ENCODE measurements at places on chromosomes 13 and 19. TPM values are rescaled to one million over a fixed set of nuclear protein-coding genes. Genes with fewer than 3 reads are reported as not detected.

ZNF486 gene
- polyA plus RNA-seq: 1.8 TPM

GRCh38 chr19:11539495-11540365 lies 1.1 kb downstream of the CNN1 start:
- peak; percentile 64 for DNase-seq

- no peak for DNase-seq
Observed at GRCh38 chr19:52140032-52140710, 433 bp upstream of the ZNF616 start.

DNA sequence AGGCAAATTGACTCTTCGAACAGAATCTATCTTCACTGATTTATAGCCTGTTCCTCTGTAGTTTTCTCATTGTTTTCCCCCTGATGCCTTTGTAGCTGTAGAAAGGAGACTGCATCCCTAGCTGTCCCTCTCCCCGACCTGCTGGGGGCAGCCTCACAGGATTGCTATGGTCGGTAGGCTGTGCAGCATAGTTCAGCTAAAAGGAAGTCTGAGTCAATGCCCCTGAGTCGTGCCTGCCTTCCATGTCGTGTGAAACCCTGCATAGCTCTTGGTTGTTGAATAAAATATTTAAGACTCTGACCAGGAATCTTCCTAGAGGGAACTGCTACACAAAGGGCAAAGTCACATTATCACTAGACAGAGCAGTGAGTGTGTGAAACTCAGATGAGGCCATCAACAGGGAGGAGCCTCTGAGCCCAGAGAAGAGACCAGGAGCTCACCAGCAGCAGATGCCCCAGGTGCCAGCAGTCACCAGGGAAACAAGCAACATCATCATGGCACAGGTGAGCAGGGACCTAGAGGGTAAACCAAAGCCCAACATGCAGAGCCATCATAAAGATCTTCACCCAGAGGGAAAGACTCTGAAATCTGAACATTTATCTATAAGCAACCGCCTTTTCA lies 108.4 kb upstream of the NBEA start:
- DNase-seq: peak; percentile 24

RINL gene
- 7.7 TPM for polyA plus RNA-seq

- DNase-seq: no peak
Observed at GRCh38 chr13:48252176-48252575, 19.2 kb downstream of the ITM2B start.

DNA sequence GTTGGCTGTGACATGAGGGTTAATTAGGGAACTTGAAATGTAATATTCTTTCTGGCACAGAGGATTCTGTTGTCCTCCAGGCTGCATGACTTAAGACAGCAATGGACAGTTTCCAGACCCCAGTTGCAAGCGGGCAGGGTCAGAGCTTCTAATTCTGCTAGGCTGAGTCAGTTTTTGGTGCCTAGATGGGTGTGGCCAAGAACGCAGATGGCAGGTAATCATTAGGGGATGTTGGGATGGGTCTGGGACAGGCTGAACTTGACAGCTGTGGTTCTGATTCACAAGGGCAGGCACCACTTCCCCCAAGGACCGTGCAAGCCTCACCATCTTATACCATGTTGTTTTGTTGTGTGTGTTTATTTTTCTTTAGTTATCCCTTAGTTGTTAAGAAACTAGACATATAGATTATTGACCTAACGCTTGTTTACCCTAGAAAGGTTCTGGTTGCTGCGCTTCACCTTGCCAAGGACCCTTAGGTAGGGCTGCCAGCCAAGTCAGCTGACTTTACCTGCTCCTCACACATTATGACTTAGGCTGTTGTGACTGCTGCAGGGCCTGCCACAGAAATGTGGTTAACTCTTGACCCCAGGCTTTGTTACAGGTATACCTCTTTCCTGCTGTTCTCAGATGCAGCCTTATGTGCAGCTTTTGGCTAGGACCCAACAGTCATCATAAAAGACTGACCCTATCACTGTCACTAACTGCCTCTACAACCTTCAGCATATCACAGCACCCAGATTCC lies 117.7 kb upstream of the KLF12 start:
- no peak for DNase-seq

CA11 gene
- polyA plus RNA-seq: 48.6 TPM

CADM4 gene
- 17.1 TPM for polyA plus RNA-seq

MZT1 gene
- 8.9 TPM for polyA plus RNA-seq

PGLYRP2 gene
- not detected for polyA plus RNA-seq

GRCh38 chr19:43224855-43225253 lies 19.4 kb upstream of the PSG4 start:
- DNase-seq: no peak

FPR1 gene
- 1.7 TPM for polyA plus RNA-seq

OR7C1 gene
- polyA plus RNA-seq: 1.2 TPM

DNA sequence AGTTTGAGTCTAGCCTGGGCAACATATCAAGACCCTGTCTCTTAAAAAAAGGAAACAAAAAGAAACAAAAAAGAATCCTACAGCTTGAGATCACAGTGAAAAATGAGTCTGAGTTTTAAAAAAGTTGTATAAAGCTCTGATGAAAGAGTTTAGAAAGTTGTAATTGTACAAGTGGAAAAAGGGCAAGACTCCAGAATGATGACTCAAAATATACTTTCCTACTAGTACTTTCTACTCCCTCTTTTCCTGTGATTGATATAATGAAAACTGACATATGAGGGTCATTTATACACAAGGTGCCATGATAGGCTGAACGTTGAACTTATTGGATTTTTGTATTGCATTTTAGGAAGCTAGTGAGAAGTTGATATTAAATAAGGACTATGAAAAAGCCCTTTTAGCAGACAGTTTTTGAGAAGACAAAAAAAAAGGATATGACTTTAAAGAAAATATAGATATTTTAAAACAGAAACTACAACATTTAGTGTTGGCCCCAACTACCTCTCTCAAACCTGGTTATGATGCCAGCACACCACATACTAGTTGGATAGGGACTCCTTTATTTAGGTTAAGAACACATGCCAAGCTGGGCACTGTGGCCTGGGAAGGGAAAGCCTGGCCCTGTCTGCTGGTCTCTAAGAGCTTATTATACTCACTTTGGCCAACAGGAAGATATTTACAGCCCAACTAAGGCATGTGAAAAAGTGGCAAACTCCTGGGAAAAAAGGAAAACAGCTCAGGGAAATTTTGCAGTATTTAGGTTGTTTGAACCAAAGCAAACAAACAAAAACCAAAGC lies 116.6 kb downstream of the KL start:
- DNase-seq: no peak

- DNase-seq: no peak
Observed at GRCh38 chr13:66273011-66273410, 957.1 kb downstream of the PCDH9 start.

OR10H1 gene
- polyA plus RNA-seq: not detected

PSG2 gene
- polyA plus RNA-seq: not detected

DNA sequence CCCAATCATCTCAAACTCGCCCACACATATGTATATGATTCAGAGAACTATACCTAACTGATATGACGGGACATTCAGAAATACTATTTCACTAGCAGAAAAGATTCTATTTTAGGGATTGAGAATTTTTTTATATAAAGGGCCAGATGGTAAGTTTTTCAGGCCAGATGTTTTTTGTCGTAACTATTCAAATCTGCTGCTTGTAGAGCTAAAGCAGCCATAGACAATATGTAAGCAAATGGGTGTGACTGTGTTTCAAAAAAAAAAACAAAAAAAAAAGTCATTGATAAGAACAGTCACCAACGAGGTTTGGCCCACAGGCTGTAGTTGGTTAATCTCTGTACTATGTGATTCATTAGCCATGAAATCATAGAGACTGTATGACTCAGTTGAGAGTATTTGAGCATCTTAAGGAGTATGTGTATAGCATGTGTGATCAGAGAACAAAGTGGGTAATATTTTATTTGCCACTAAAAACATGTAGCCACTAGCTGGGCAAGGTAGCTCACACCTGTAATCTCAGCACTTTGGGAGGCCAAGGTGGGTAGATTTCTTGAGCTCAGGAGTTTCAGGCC lies 2724.7 kb downstream of the PCDH9 start:
- DNase-seq: no peak

- DNase-seq: no peak
Observed at GRCh38 chr13:111978546-111978945, 88.4 kb upstream of the SOX1 start.

- DNase-seq: no peak
Observed at GRCh38 chr13:113084094-113084942, 21.3 kb upstream of the F7 start.

DNA sequence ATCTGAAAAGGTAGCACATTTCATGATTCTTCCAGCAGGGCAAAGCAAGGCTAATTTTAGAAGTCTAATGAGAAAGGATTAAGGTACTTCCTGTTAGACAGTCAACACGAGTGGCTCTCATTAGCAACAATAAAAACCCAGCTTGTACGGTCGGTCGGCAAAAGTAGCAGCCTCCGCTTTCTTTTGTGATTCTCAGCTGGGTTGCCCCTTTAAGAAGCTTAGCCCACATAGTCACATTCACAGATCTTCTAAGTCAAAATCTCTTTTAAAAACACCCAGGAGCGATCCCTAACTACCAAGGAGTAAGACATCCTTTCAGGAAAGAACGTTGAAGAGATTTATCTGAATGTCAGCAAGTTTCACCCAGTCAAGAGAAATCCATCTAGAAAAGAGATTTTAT lies 684.8 kb downstream of the DIAPH3 start:
- DNase-seq: no peak

- DNase-seq: no peak
Observed at GRCh38 chr19:49824662-49825061, 6.6 kb downstream of the MED25 start.

- DNase-seq: no peak
Observed at GRCh38 chr13:32113532-32113931, 82.0 kb downstream of the FRY start.

- peak; percentile 46 for DNase-seq
Observed at GRCh38 chr19:36169084-36169760, 17.0 kb upstream of the COX7A1 start.

GRCh38 chr13:77697217-77698103 lies at the start of gene SLAIN1:
Gene SLAIN1 (plus strand): TSS chr13:77697687. CDS start chr13:77697914, 227 bp downstream.
- DNase-seq: peak; percentile 87

GRCh38 chr13:46679369-46680120 lies 117.4 kb downstream of the ESD start:
- peak; percentile 33 for DNase-seq

HIF3A gene
- 149 TPM for polyA plus RNA-seq

DNA sequence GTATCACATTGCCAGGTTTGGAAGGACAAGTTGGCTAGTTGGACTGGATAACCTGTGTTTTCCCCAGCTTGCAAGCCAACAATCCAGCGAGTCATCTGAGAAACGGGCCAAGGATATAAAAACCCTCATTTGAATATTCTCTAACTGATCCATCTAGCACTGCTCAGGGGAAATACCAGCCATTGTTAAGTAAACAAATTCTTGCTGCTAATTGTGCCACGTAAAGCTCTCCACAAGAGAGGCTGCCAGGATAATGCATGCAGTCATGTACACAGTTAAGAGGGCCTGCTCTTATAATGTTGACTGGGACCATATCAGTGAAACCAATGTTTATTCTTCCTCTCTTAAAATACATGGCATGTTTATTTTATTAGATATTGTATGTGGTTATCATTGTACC lies 663.2 kb upstream of the SGCG start:
- peak; percentile 27 for DNase-seq

Data from hepatocyte (in vitro differentiated cells).